ENCODE measurements at places on chromosomes 4 and X.

GRCh38 chr4:123699880-123700771, 303.5 kb downstream of the SPRY1 start:
- no peak for DNase-seq

DNA sequence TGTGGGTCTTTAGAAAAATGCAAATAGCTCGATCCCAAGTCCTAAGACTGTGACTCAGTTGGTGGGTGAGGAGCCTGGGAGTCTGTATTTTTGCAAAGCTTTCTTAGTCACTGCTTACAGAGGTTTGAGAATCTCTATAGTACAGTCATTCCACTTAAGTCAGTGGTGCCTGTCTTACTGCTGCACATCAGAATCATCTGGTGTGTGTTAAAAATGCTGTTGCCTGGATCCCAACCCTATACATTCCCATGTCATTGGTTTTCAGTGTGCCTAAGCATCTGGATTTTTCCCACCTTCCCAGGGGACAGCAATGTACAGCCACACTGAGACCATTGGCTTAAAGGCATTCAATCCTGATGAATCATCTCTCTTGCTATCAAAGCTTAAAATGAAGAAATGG, 21.0 kb upstream of the GEMIN8 start:
- no peak for DNase-seq

- no peak for DNase-seq
Measured at GRCh38 chr4:131309628-131310027, 1839.5 kb upstream of the PCDH10 start.

DNA sequence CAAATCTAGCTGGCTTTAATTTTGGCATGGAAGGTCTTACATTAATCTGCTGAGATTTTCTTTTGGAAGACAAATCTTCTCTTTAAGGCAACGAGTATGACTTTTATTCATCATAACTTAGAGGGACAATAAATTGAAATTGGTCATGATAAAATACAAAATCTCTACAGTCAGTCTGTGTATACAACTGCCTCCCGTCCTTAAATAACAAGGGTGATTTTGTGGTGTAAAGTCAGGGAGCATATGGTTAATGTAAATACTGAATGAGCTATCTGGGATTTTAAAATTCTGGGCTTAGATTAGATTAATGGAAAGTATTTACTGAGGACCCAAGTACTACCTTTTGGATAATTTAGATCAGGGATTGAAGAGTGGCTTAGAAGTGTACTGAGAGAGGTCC, 328.4 kb upstream of the HAND2 start:
- no peak for DNase-seq

GRCh38 chrX:39705290-39705689, 392.5 kb downstream of the BCOR start:
- DNase-seq = no peak

DNA sequence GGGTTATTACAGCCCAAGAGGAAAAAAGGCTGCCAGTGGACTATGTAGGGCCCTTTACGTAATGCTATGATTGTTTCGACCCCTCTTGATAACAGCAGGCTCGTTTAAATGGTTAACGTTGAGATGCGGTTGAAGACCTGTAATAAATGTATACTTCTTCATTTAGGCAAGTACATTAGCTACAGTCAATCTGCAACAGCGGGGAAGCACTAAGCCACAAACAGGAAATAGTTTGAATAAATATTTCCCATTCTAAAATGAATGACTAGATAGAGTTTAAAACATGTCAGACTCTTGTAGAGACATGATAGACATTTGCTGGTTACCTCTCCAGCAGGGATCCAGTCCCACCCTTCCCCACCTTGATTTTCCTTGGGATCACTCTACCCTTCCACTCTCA, 38.1 kb upstream of the STIM2 start:
- no peak for DNase-seq

DNA sequence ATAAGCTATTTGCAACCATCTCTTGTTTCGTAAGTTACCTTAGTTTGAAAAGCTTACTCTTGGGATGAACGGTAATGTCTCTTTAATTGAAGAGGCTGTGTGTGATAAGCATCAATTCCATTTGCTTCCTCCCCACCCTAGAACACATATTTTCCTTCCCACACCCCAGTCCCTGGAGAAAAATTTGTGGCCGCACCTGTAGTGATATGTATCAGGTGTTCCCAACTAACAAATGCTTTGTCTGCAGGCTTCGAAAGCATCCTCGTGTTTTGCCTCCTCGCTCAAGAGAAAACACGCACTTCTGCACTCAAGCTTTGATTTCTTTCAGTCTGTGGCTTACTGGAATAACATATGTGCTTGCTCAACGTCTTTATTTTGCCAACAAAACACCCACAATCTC, 143.8 kb upstream of the OTUD4 start:
- no peak for DNase-seq

- DNase-seq = no peak
Measured at GRCh38 chrX:65723706-65724105, 56.3 kb downstream of the MSN start.

DNA sequence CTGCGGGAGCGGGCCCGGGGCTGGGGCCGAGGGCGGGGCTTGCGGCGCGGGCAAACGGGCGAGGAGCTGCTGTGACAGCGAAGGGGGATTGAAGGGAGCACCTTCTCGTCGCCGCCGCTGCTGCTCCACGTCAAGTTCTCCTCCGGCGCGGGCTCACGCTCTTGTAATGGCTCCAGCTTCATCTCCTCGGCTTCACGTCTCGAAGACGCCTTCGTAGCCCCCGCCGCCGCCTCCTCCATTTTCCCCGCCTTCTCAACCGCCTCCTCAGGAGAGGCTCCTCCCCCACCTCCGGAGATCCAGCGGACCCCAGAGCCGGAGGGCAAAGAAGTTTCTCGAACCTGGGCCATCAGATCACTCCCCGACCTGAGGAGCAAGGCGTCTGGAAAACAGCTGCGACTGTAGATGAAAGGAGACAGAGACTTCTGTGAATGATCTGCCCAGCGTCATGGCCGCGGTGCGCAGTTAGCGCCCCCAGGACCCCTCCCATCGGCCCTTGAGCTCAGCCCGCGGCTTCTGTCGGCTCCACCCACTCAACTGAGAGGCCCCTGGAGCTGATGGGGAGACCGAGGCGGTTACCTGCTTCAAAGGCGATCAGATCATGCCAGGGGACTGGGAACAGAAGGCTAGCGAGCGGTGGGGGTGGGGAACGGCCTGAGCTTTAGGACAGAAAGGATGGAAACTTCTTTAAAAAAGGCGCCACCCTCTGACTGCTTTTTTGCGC, 895 bp downstream of the USP51 start:
- DNase-seq = peak; percentile 83

DNA sequence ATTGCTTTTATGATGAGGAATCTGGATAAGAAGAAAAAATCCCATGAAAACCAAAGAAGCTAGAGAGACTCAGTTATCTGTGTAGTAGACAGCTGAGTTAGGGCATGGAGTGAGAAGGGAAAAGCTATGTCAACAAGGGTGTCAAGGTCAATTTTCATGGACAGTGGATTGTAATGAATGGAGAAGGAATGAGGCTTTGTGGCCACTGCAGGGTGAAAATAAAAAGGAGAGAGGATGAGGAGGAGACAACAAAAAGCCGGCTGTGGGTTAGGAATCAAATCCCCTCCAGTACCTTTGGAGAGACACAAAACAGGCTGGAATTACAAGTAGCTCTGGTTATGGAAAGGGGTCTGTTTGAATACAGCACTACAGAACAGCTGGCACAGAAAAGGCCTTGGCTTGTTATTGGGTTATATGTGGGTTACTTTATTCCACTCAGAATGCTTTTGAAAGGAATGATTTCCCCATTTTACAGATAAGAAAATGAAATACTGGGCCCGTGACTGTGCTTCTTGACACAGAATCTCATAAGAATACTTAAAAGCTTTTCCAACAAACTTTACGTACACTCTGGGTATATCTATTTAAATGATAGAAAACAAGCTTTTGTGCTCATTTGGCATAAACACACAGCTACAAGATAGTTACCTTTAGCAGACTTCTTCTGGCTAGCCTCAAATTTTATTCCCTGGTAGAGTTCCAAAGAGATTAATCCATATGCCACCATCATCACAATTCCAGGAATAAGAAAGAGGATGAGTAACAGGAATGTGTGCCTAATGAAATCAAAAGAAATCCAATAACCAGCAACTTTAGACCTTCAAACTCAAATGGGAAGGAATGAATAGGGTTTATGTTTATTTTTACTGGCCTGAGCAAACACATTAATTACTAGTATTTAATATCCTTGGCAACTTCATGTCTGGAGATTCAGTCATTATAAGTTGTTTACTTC, 7.5 kb downstream of the CCKAR start:
- DNase-seq = no peak

DNA sequence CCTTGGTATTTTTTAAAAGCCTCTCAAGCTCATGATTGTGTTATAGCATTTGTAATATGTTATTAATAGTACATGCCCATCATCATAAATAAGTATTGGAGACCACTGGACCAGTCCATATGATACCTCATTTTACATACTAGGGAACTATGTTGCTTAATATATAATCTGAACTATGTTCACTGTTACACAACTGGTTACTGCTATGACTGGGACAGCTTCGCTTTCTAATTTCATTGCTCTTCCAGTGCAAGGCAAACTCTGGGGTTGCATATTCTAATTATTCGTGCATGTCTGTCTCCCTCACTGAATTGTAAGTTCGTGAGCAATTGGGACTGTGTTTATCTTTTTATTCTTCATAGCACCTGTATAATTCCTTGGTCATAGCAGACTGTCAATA, 330.5 kb downstream of the RAPGEF2 start:
- DNase-seq = no peak

GRCh38 chr4:103354006-103354405, 155.9 kb upstream of the CENPE start:
- no peak for DNase-seq

DNA sequence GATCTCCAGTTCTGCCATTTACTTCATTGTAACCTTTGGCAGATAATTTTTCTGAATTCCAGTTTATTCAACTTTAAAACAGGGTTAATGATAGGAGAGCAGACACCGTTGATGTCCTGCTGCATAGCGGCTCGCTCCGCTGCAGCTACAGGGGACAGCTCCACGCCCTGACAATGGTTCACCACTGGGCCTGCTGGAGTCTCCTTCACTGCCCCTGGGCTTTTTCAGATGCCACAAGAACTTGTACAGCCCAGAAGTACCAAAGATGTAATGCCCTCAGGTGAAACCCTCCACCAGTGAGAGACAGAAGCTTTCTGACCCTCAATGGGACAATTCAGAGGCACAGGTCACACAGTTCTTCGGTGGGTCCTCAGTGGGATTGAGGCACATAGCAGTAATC, 22.7 kb upstream of the SEPTIN11 start:
- DNase-seq = no peak

DNA sequence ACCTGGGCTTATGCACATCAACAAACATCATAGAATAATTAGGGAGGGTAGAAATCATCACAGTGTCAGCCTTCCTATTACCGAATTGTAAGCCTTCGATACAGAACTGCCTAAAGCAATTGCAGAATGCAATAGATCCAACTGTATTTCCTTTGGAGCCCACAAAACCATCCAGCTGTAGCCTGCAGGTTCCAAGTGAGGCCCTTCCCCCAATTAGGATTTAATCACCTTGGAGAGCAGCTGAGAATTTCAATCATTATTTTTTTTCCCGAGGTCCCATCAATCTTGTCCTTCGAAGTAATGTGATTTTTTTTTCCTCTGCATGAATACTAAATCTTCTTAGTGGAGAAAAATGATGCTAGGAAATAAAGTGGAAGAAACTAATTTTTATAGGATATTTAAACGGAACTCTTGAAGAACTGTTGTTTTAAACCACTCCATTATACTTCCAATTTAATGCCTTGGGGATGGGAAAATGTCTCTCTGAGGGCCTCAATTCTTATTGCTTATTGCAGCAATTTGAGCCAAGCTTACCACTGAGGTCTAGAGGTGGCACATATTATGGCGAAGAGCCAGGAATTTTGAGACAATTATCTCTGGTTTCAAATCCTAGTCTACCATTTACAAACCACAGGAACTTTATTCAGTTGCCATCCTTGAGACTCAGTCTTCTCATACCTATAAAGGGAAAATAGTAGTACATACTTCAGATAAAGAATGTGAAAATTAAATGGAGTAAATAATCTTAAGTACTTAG, 953.4 kb upstream of the IGFBP7 start:
- DNase-seq = no peak

- DNase-seq = no peak
Measured at GRCh38 chrX:150094996-150095395, 156.7 kb upstream of the EOLA2 start.

DNA sequence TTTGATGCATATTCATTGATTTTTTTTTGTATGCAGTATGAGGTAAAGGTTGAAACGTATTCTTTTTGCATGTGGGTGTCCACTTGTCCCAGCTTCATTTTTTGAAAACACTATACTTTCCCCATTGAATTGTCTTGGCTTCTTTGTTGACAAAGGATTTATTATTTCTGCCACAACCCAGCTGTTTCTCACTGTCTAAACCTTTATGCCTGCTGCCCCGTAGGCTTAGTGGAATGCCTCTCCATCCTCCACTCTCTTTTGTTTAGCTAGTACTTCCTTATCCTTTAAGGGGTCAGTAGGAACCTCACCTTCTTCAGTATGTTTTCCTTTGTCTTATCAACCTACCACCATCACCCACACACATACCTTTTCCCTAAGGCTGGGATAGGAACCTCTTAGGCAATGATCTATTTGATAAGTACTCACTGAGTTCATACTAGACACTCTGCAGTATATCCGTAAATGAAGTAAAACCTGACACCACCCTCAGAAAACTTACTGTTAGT, 8.5 kb downstream of the FMR1 start:
- no peak for DNase-seq

DNA sequence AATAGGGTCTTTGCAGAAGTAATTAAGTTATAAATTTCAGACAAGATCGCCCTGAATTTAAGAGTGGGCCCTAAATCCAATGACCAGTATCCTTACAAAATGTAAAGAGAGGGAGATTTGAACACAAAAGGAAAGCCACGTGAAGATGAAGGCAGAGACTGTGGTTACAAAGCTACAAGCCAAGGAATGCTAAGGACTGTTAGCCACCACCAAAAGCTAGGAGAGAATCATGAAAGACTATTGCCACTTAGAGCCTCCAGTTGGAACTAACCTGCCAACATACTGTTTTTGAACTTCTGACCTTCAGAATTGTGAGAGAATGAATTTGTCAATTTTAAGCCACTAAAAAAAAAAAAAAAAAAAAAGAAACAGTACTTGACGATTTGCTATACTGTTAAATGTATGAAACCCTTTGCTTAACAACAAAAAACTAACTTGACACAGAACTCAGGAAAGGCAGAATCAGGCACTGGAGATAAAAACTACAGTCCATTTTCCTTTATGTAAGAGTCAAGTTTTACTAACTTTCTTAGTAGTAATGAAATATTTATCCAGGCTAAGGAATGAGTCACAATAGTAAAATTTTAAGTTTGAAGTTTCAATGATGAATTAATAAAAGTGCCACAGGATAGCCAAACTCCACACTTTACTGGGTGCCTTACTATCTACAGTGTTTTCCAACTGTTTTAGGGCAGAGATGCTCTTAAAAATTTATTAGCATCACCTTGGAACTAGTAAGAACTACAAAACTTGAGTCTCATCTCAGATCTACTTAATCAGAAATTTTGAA, 25.1 kb downstream of the DHX15 start:
- no peak for DNase-seq

- DNase-seq = no peak
Measured at GRCh38 chrX:3598709-3599108, 114.7 kb downstream of the PRKX start.

GRCh38 chr4:33446953-33447352, 2726.8 kb downstream of the PCDH7 start:
- DNase-seq = no peak

Data from coronary artery (tissue), 2 donors.